Cerebellar nuclear complex (tissue), 1 donor: ENCODE measurements at places on chromosomes 2 and 18.

DNA sequence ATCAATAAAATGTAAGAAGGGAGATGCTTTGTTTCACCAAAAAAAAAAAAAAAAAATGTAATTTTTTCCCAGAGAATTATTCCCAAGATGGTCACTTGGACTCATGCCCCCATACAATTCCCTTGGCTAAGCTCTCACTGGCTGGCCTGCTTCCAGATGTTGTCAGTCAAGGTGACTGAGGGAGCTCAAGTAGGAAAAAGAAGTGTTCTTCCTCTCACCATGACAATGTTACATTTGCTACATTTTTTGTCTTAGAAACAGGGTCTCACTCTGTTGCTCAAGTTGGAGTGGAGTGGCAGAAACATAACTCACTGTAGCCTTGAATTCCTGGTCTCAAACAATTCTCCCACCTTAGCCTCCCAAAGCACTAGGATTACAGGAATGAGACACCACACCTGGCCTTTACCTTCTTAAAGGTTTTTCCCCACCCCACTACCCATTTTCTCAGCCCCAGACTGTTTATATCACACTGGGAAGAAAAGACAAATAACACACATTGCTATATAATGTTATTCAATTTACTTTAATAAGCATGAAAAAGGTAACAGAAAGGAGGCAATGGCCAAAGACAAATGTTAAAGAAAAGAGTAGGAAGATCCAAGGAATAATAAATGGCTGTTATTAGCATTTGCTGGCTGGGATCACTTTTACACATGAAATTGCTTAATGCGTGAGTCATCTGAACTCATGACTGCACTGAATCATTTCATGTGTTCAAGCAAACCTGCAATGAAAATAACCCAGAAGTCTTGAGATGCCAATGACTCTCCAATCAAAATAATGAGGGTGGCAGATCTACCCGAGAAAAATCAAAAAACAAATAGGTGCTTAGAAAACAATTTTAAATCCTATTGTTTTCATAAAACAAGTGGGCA is 45.2 kb downstream of the ACVR1 start:
- DNase-seq: no peak

DNA sequence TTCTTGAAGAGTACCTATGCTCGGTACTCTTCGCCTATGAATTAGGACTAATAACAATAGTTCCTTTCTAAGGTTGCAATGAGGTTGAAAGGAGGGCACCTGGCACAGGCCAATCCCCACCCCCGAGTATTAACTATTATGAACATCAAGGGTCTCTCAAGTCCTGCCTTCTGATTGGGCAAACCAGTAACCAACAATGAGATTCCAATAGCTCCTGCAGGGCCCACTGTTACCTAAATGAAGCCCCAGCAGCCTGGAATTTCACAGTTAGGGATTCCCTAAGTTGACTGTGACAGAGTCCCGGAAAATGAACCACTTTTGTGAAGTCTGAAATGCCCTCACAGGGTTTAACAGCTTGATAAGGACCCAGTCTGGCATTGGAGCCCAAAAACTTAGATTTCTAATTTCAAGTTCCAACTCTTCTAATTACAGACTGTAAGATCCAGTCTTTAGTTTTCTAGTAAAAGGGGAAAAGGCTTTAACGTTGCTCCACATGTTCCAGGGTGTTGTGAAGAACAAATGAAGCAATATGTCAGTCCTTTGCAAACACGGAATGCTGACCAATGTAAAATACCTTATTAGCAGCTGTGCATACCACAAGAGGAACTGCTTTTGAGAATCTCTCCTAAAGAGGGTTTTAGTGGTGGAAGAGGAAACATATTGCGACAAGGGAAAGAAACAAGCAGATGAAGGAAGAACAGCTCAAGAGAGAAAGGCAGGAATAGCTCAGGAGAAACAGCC is 277.7 kb upstream of the MAP2 start:
- no peak for DNase-seq

GRCh38 chr2:11746807-11747459 is 501 bp downstream of the LPIN1 start:
- DNase-seq: no peak

- DNase-seq: no peak
Measured at GRCh38 chr2:201983174-201983573, 50.5 kb upstream of the FZD7 start.

DNA sequence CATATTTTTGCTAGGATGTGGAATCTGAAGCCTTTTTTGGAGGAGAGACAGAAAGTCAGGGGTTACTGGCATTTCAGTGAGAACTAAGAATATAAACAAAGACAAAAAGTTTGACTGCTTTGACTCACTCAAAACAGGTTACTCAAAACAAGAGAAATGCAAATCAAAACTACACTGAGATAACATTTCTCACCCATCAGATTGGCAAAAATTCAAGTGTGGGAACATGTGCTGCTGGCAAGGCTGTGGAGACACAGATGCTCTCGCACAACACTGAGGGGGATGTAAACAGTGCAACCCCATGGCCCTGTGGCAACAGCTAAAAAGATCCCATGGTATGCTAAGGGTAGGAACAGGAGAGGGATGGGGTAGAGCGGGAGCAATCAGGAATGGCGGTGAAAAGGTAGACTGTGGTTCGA is 86.6 kb downstream of the DTNB start:
- DNase-seq: peak; percentile 24

DNA sequence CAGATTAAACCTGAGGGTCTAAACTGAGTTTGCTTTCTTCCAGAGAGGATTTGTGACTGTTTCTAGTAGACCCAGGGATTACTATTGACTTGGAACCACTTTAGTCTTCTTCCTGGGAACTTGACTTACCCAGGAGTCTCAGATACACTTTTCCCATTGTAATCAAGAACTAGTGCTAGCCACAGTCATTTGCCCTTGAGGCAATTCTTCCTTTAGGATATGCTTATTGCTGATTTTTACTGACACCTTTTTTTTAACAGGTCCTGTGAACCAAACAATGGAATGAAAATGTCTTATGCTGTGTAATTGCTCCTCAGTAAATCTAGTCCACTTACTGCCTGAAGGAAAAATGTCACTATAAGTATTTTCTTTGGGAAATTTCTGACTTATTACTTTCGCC is 78.3 kb downstream of the TAF4B start:
- no peak for DNase-seq

DNA sequence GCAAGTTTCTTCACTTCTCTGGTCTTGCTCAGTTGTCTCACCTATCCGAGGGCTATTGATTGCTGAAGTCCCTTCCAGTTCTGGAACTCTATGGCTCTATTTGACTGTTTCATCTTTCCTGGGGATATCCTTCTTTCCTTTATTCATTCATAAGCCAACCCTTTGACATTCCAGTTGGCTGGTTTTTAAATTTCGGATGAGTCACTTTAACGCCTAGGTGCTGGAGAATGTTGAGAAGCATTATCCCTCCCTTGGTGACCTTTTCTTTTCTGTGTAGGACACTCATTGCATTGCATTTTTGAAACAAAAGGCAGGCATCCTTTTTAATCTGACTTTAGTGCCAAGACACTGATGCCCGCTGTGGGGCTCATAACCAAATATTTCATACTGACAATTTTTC is 307.1 kb downstream of the TSN start:
- DNase-seq: no peak

- no peak for DNase-seq
Measured at GRCh38 chr2:15009681-15010080, 377.2 kb downstream of the LRATD1 start.

GRCh38 chr2:172673056-172673683 is 62.5 kb upstream of the RAPGEF4 start:
- no peak for DNase-seq

- DNase-seq: no peak
Measured at GRCh38 chr18:67318651-67319050, 197.9 kb downstream of the DSEL start.

GRCh38 chr2:208545403-208546042 is 138.9 kb downstream of the PTH2R start:
- no peak for DNase-seq

GRCh38 chr2:105652014-105652796 is 92.5 kb upstream of the NCK2 start:
- DNase-seq: no peak

GRCh38 chr2:56170988-56171387 is 12.8 kb upstream of the CCDC85A start:
- DNase-seq: no peak

DNA sequence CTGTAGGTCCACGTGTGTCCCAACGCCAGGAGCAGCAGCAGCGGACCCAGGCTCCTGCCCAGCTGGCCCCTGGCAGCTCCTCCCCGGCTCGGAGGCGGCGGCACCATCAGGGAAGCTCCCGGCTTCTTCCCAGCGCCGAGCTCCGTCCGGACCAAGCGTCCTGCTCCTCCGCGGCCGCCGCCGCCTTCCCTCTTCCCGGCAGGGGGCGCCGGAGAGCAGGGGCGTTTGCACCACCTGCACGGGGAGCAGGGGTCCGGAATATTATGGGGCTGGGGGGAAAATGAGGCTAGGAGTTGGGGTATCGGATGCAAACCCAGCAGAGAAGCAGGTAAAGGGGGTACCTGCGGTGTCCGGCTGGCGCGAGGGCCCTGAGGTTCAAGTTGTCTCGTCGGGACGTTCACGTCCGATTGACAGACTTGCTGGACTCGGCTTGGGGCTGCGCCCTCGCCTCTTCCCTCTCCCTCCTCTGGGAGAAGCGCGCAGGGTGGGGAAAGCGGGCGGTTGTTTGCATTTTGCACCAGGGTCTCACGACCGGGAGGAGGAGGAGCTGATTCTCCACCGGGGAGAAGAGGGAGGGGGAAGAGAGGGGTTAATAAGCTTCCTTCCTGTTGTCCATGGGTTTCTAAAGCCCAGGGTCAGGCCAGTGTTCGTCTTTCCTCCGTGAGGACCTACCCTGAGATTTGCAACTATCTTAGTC is at the start of gene CCBE1:
CCBE1 (minus strand) TSS at position 188 of the 697 bp plus-strand sequence.
- DNase-seq: no peak

DNA sequence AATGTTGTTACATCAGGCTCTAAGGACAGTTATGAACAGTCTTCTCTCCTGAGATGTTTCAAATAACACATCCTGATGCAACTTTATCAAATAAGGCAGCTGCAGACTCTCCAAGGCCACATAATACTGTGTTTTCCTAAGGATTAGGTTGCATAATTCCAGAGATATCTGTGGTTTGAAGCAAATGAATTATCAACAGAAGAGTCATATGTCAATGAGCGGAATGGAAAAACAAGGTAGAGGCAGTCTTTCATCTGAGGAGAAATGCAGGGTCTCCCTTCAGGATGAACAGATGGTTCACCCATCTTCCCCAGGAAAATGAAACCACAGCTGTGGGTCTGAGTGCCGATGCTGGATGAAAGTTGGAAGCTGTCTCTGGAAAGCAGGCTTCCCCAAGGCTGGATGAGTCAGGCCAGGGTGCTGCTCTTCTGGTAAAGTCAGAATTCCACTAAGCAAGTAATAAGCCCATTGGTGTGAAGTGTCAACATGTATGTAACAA is 22.2 kb downstream of the LYG1 start:
- DNase-seq: no peak

DNA sequence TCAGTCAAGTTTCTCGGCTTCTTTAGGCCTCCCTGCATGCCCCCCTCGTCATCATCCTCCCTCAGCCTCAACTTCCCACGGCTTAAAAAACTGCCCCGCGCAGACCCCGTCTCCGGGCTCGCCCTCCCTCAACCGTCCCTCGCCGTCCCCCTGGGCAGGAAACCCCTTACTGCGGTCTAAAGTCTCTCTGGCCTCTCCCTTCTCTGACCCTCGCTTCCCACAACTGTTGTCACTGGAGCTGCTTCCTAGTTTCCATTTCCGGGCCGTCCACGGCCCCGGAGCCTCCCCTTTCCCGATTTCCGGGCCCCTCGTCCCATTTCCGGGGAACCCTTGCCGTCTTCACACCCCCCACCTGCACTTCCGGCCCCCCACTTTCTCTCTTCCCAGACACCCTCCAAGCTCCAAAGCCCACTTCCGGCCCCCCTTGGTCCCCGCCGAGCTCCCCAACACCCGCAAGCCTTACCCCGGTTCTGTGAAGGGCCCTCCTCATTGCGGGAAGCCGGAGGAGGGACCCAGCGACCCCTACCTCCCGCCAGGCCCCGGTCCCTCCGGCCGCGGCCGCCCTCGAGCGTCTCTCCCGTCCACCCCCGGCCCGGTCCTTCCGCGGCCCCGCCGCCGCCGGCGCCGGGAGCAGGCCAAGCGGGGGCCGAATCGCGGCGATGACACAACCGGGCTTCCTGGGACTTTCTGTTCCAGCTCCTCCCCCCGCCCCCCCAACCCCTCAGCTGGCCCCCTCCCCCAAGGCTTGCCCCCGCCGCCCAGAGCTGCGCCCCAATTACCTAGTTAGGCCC is 513 bp downstream of the TRIP12 start:
- no peak for DNase-seq

GRCh38 chr2:177633910-177634294 is 241.3 kb downstream of the AGPS start:
- DNase-seq: no peak

GRCh38 chr2:54516842-54517241 is 60.7 kb downstream of the SPTBN1 start:
- DNase-seq: no peak

GRCh38 chr2:72084584-72084976 is 63.1 kb downstream of the CYP26B1 start:
- DNase-seq: no peak

- no peak for DNase-seq
Measured at GRCh38 chr2:202687276-202687675, 52.5 kb downstream of the FAM117B start.

- DNase-seq: no peak
Measured at GRCh38 chr18:13448335-13448795, 229.8 kb downstream of the LDLRAD4 start.
